ENCODE measurements at places on chromosomes 2 and 18. TPM values are rescaled to one million over a fixed set of nuclear protein-coding genes. Genes with fewer than 3 reads are reported as not detected.

The ASTL gene
- total RNA-seq = 6.9 TPM

The LIPG gene
- total RNA-seq = not detected

The FEZ2 gene
- total RNA-seq = 10.2 TPM

The EVA1A gene
- total RNA-seq = not detected

The EIF2AK3 gene
- total RNA-seq = 17.1 TPM

The HOXD13 gene
- not detected for total RNA-seq

GRCh38 chr2:222309361-222309760 lies 10.6 kb upstream of the PAX3 start:
- ATAC-seq = no peak

- no peak for ATAC-seq
These were observed 2.3 kb upstream of the EXOC6B start for GRCh38 chr2:72827966-72828646.

- no peak for ATAC-seq
These were observed 44.7 kb downstream of the PSD4 start for GRCh38 chr2:113218283-113219091.

DNA sequence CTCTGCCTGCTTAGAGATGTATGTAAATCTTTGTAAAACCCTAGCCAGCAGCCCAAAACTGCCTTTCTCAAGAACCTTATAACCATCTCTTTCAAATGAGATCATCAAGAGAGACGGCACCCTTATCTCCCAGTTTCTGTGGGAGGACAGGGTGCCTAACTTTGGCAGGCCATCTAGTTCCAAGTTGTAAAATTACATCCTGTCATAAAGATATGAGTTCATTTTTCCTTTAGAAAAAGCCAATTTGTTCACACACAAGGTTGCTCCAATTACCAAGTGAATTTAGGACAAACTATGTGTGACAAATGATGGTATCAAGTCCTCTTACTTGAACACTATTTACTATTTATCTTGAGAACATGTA lies 65.3 kb downstream of the MEMO1 start:
- ATAC-seq = peak; percentile 55

DNA sequence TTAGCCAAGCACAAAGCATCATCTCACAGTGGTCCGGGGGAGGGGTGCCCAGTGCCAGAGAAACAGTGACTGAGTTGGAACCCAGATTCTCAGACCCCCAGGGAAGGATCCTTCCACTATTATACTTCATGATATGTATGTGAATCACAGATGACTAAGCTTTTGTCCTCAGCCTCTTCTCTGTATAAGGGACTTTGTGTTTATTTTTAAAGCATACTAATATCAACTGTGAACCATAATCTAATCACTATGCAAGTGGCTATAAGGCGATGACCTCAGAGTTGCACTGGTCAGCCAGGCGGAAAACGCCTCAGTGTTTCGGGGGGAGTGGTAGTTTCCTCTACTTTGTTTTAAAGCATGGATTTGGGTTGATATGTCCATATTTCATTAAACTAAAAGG lies 160.4 kb upstream of the TMEM200C start:
- no peak for ATAC-seq

- ATAC-seq = no peak
These were observed 6.6 kb downstream of the DSG3 start for GRCh38 chr18:31454066-31454708.

GRCh38 chr2:2825516-2826208 lies 494.6 kb upstream of the MYT1L start:
- no peak for ATAC-seq

GRCh38 chr2:161265874-161266273 lies 42.4 kb upstream of the PSMD14 start:
- ATAC-seq = no peak

DNA sequence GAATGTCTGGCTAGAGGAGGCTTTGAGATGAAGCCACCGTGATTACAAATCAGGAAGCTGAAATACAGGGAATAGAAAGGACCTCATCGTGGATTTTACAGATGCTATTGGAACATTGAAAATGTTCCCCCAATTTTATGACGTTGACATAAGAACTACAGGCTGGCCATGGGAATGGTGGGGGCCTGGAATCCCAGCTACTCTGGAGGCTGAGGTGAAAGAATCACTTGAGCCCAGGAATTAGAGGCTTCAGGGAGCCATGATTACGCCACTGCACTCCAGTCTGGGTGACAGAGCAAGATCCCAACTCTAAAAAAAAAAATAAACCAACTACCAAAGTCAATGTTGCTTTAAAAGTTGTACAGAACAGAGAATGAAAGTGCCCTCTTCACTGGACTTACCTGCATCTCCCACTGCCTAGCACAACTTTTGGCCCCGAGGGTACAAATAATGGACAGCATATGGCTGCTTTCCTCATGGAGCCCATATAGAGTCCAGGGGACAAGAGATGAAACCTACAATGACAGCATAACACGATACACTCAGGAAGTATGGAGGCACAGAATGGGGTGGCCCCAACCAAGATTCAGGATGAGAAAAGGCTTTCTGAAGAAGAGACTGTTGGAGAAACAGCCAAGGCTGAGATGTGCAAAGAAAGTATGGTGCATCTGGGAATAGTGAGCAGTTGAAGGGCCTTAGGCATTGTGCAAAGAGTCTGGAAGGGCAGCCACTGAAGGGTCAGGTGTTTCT lies 254.8 kb downstream of the MYCN start:
- no peak for ATAC-seq

DNA sequence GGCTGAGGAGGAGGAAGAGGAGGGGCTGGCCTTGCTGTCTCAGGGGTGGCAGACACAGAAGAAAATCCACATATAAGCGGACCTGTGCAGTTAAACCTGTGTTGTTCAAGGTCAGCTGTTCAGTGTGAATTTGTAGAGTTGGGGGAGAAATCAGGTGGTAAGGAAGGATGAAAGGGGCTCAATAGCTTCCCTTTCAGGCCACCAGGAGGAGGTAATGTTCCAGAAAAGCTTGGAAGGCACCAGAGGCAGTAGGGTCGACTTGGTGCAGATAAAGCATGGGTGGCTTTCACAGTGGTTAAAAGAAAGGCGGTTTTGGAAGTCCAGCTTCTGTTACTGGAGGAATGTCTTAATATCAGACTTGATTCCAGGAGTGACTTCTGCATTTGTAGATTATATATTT lies 167.4 kb downstream of the THSD7B start:
- no peak for ATAC-seq

- no peak for ATAC-seq
These were observed 1.9 kb downstream of the SS18 start for GRCh38 chr18:26088487-26088886.

DNA sequence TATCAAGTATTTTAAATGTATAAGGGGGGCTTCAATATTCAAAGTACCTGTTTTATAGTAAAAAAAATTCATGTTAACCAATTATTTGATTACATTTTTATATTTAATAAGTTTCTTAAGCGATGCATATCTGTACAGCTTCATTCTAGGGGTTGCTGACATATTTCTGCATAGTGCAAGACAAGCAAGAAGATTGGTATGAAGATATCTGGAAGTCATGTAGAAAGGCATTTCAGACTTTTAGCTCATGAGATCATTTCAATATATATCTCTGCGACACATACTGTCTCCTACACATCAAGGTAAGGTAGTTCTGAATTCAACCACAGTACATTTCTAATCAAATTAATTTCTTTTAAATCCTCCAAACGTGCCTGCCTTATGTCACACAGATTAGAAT lies 73.1 kb downstream of the MEMO1 start:
- no peak for ATAC-seq

DNA sequence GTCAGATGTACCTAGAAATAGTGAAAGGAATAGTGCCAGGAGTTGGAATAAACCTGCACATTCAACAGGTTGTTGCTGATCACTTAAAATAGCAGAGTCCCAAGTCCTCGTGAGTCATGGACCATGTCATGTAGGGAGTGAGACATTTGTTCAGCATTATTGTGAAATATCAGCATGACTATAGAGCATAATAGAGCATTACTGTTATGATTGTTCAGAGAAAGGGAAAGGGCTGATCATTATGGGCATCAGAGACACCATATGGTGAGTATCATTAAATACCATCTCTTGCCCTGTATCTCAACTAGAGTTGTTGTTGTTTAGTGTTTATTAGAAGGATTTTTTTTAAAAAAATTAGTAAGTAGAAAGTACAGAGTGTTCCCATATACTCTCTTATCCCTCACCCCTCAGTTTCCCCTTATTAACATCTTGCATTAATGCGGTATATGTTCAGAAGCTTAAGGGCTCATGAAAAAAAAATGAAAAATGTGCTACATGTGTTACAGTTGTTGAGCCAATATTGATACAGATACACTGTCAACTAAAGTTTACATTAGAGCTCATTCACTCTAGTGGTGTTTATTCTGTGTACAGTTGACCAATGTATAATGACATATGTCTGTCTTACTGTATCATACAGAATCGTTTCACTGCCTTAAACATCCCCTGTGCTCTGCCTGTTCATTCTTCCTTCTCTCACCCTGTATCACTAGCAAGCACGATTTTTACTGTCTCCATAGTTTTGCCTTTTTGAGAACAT lies 5.7 kb downstream of the ELAC1 start:
- peak; percentile 94 for ATAC-seq

- no peak for ATAC-seq
These were observed 724.1 kb downstream of the GALR1 start for GRCh38 chr18:77973745-77974144.

- ATAC-seq = no peak
These were observed 196.0 kb downstream of the CDH7 start for GRCh38 chr18:65946777-65947176.

GRCh38 chr2:53058526-53058925 lies 709.1 kb upstream of the CHAC2 start:
- ATAC-seq = no peak
